ENCODE measurements at places on chromosomes 5 and 9.

DNA sequence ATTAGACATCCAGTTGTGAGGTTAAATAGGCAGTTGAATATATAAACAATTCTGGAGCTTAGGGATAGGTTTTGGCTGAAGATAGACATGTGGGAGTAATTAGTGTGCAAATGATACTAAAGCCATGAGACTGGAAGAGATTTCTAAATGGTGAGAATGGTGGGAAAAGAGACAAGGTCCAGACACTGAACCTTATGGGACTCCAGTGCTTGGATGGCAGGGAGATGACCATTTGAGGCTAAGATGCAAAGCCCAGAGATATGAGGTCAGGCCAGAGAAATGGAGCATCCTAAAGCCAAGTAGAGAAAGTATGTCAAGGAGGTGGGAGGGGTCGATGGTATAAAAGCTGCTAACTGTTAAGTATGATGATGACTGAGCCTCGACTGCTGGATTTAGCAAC is 115.6 kb downstream of the SEMA5A start:
- DNase-seq: no peak

- DNase-seq: no peak
Observed at GRCh38 chr9:129762985-129763926, 10.4 kb upstream of the PTGES start.

DNA sequence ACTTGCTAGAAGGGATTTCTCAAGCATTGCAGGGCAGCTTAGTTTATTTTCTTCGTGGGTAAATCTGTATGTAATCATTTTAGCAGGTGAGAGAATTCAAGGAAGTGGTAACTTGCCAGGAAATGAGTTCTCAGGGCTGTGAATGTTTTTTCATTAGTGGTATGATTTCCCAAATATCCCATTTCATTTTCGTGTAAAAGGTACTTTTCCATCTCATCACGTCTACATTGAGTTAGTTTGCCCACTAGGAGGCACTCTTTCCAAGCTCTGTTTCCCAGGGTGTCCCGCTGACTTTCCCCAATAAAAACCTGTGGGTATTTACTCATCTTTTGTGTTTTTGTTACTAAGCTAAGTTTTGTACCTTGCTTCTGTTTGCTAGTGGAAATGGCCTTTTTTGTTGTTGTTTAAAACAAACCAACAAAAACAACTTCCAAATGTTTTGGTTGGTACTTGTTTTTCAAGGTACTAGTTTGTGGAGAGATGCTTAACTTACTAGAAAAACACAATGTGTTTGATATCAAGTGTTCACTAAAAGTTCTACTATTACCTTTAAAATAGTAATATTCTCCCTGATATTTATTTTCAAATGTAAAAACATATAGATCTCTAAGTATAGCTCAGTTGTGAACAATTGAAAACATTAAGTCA is 373.6 kb downstream of the ADGRV1 start:
- peak; percentile 46 for DNase-seq

DNA sequence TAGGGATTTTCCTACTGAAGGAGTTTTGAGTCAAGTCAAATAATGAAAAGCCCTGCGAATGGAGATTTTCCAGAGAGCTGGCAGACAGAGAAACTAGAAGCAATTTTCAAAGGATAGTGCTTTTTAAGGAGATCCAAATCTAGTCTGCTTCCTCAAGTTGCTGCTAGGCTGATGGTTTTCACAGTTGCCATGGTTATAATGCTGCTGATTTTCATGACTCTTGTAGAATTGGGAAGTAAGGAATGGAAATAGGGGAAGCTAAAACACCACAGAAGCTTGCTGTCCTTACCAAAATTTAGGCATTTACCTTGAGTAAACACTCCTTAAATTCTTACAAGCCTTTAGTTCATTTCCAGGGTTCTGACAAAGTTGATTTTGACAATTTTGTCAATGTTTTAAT is 30.1 kb upstream of the HAPLN1 start:
- no peak for DNase-seq

GRCh38 chr9:77495834-77496671 is 152.1 kb downstream of the GNA14 start:
- DNase-seq: no peak

- DNase-seq: peak; percentile 48
Observed at GRCh38 chr5:114223866-114224265, 138.0 kb upstream of the KCNN2 start.

DNA sequence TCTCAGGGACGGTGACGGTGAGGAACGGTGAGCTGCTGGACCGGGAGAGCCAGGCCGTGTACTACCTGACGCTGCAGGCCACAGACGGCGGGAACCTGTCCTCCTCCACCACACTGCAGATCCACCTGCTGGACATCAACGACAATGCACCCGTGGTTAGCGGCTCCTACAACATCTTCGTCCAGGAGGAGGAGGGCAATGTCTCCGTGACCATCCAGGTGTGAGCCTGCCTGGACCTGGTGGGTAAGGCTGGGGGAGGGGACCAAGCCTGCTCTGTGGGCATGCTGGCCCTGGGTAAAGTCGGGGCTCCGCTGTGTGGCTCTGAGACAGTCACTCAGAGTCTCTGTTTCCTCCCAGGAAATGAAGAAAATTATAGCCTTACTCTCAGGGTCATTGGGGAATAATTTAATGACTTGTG is 29.3 kb downstream of the CDHR2 start:
- DNase-seq: peak; percentile 79

DNA sequence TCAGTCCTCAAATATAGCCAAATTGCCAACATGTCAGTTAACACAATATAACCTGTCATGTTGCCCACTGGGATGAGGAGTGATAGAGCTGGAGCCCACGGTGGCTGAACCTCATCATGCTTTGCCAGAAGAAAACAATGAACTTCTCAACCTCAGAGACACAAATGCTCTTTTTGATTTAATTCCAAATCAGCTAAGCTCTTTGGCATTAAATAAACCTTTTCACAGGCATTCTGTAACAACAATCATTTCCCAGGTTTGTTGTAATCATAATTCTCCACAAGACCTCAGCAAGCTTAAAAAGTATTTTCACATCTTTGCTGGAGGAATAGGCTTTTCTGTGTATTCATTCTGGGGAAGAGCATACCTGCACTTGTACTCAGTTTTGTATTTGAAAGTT is 830.9 kb downstream of the MAT2B start:
- DNase-seq: no peak

- no peak for DNase-seq
Observed at GRCh38 chr5:134511796-134512660, 13.4 kb upstream of the JADE2 start.

GRCh38 chr9:2593744-2594143 is 27.8 kb upstream of the VLDLR start:
- DNase-seq: no peak

- DNase-seq: peak; percentile 44
Observed at GRCh38 chr9:27385606-27386322, 88.8 kb upstream of the EQTN start.

GRCh38 chr5:131394128-131394527 is 130.3 kb downstream of the CDC42SE2 start:
- no peak for DNase-seq

DNA sequence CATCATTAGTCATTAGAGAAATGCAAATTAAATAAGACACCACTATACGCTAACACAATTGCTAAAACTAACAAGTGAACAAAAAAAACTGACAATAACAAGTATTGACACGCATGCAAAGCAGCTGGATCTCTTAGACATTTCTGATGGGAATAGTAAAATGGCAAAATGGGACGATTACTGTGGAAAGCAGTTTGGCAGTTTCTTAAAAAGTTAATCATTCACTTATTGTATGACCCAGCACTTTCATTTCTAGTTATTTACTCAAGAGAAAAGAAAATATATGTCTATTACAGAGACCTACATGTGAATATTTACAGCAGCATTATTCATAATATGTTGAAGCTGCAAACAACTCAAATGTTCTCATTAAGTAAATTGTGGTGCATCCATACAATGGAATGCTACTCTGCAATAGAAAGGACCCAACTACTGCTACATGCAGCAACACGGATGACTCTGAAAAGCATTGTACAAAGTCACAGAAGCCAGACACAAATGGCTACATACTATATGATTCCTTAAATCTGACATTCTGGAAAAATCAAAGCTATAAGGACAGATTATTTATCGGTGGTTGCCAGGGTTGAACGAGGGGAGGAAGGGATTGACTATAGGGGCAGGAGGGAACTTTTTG is 96.8 kb upstream of the ITGA2 start:
- DNase-seq: no peak

DNA sequence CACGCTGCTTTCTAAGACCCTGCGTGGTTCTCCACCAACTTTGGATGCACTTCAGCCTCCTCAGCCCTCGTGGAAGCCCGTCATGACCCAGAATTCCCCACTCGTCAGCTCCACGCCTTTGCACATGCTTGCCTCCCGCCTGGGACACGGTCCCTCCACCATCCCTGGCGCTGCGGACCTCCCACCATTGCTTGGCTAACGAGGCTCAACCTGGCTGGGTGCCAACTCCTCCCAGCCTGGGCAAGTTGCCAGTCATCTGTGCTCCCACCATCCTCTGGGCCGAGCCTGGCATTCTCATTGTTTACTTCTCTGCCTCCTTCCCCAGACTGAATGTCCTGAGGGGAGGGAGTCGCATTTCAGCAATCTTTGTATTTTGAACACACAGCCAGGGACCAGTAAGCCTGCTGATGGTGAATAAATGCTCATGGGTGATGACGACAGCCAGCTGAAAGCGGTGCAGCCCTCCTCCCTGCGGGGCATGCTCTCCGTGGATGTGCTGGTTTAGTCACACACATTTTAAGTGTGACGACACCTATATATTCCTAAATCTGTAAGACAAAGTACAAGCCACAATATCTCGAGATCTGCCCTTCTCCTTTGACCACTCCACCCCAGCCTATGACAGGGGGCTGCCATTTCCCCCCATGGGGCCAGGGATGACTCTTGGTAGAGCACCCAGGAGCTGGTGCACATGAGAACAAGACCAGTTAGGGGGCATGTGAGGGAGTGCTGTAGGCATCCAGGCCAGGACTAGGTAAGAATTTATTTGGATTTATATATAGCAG is 37.6 kb downstream of the ANKRD33B start:
- DNase-seq: peak; percentile 86

GRCh38 chr9:8186560-8186959 is 387.0 kb upstream of the DMAC1 start:
- DNase-seq: no peak
